ENCODE measurements at places on chromosomes 13 and 19.
A peak's percentile ranks its signal among the peaks of the same experiment; 100 is the strongest.

- peak; percentile 32 for DNase-seq
These were observed 502 bp downstream of the NECTIN2 start for GRCh38 chr19:44846455-44847143.

DNA sequence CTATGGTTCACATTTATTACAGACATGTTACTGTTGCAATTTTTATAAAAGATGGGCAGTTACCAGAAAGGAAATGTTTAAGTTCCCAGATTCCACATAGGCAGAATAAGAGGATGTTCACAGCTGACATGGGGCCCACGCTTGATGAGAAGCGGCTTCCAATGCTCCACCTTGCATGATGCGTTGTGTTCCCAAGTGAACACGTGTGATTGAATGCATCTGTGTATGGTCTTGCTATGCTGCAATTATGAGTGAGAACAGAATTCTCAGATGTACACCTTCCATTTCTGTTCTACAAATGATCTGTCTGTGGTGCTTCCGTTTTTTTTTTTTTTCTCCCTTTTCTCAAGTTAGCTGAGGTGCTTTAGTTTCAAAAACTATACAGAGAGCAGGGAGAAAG, 15.5 kb downstream of the UPF3A start:
- no peak for DNase-seq

DNA sequence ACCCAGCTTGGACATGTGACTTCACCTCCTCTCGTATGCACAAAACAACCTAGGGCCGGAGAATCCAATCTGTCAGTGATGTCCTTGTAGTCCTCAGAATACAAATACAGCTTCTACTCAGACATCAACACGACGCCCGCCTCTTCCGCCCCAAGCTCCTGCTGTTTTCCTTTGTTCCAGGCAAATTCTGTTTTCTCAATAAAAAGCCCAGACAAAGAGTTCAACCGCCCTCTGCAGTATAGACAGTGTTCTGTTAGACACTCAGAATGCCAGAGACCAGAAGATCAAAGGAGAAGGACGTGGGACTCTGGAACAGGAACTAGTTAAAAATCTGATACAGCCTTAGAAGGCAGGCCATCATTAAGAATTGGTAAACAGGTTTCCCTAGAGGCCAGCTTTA, 42.0 kb upstream of the GGACT start:
- DNase-seq: no peak

DNA sequence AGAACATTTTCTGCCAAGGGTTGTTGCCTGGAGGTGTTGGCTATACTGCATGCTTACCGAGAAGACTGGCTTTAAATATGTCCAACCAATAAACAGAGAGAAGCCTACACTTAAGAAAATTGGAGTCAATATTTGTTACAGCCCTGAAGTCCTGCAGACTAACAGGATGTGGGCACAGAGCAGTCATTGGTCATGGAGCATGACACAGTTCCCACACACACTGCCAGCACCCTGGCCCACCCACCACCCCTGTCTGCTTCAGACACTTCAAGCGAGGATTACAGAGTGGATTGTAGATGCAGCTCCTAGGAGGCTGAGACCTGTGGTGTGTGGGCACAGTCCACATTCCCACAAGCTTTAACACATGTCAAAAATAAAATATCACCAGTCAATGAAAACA, 21.0 kb upstream of the SERP2 start:
- peak; percentile 41 for DNase-seq

- no peak for DNase-seq
These were observed 36.9 kb downstream of the POLR1D start for GRCh38 chr13:27658546-27658945.

DNA sequence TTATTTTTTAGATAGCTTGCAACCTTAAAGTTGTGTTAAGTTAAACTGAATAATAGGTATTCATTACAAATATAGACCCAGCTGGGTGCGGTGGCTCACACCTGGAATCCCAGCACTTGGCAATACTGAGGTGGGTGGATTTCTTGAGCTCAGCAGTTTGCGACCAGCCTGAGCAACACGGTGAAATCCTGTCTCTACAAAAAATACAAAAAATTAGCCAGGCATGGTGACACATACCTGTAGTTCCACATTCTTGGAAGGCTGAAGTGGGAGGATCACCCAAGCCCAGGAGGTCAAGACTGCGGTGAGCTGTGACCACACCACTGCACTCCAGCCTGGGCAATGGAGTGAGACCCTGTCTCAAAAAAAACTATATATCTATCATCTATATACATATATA, 386.5 kb downstream of the PCDH17 start:
- DNase-seq: peak; percentile 17

DNA sequence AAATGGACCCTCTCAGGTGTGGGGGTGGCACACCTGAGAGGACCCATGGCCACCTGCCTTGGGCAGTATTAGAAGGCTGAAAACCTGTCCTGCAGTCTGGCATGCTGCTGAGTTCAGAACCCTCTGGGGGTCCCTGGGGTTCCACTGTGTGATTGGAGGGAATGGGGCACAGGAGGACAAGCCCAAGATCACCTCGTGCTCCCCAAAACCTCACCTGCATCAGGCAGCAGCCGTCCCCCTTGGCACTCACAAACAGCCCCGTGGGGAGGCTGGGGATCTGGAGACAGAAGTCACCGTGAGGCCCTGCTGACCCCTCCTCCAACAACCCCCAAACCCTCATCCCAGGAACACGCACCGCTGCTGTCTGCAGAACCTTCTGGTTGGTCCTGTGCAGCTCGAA, 14.5 kb downstream of the F2RL3 start:
- DNase-seq: no peak
